Activated CD4-positive, alpha-beta T cell treated with anti-CD3 and anti-CD28 coated beads, Interleukin-2, amount 10 ng/mL, durations not matched to agents 24 days and 14 days (primary cell): ENCODE measurements at places on chromosomes 5 and 9. TPM values are rescaled to one million over a fixed set of nuclear protein-coding genes. Genes with fewer than 3 reads are reported as not detected.

The PCDHA1 gene
- total RNA-seq = not detected in 2 replicates

DNA sequence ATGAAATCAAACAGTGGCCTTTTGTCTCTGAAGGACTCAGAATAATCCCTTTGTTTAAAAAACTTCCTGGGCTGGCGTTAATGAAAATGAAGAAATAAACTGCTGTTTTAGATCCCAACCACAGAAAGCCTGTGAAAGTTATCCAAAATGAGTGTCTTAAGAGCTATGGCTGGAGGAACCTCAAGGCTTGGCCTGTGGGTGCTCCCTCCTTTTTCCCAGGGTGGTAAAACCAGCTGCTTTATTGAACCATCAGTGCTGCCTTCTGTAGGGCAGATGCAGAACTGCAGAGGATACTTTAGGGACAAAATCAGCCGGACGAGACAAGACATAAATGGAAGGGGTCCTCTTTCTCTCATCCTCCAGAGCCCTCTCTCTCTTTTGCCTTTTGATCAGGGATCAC, 100.9 kb downstream of the SMARCA2 start:
- DNase-seq = no peak

The DMXL1 gene
- 22.4 and 25.6 TPM in 2 replicates for total RNA-seq

DNA sequence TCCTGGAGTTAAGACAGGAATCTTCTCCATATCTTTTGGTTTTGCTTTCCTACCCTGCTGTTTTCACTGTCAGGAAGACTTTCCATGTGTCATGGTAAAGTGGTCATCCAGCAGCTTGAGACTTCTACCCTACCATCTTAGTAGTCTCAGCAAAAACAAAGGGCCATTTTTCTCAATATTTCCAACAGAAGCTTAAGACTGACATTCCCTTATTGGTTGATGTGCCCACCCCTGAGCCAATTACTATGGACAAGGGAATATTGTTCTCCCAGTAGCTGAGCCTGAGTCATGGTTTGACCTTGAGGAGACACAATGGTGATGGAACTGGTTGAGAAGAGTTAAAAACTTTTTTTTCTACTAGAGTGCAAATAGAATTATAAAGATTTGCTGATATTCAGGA, 105.6 kb downstream of the CSNK1G3 start:
- DNase-seq = no peak
